ENCODE measurements at places on chromosomes 3 and 15. TPM values are rescaled to one million over a fixed set of nuclear protein-coding genes. Genes with fewer than 3 reads are reported as not detected.

The ZBED2 gene
- not detected for total RNA-seq

The ECT2 gene
- total RNA-seq, result 53.4 TPM

The VEPH1 gene
- 210 TPM for total RNA-seq

The MME gene
- total RNA-seq, result 18.3 TPM

The ANKRD63 gene
- total RNA-seq, result not detected

The CHRM5 gene
- not detected for total RNA-seq

The FETUB gene
- total RNA-seq, result not detected

The MCF2L2 gene
- 1.2 TPM for total RNA-seq

The STARD9 gene
- total RNA-seq, result 27.1 TPM

The SLC2A2 gene
- total RNA-seq, result not detected

The CHDH gene
- 0.10 TPM for total RNA-seq

The MELTF gene
- 5.3 TPM for total RNA-seq

The AHSG gene
- total RNA-seq, result not detected

The DNAH1 gene
- 8.5 TPM for total RNA-seq

The SIDT1 gene
- 0.10 TPM for total RNA-seq

Measured in vein endothelial cell (primary cell).